Cardiac septum (tissue), 1 donor: ENCODE measurements at places on chromosomes 12 and 14.

DNA sequence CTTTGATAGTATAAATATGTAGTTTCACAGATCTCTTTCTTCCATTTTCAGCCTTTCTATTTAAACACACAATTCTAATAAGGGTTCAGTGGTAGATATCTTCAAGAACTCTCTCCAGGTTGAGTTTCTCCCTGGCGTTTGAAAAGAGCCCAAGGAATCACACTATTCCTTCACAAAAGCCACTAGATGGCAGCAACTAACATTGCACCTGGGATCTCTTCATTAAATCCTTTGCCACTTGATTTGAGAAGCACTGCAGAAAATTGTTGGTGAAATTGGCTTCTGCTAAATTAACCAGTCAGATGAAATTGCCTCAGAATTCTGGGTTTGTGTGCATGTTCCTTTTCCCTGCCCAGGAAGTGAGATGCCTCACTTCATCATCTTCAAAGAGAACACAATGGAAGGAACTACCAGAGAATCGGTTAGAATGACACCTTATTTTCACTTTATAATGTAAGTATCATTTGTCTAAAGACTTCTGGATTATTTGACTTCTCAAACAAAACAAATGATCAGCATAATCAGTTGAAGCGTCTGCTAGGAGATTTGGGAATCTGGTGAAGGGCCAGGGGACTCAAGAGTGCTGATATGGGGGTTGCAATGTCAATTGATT lies 6.8 kb downstream of the CCDC198 start:
- no peak for DNase-seq

DNA sequence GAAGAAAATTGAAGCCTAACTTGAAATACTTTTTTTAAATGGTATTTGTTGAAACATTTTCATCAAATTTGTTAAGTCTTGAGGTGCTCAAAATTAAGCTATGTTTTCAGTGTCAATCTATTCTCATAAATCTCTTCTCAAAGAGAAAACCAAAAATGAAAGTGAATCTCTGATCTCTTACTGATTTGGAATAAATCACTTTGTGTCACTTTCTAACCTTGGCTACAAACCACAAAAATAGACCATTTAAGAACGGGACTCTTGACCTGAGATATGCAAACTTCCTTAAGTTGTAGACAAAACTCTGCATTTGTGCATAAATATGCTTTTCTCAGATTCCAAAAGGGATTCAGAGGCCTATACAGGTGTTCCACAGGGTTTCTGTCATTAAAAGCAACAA lies 192.9 kb downstream of the SEC23A start:
- no peak for DNase-seq

- DNase-seq: no peak
These were observed 8.0 kb downstream of the SYNDIG1L start for GRCh38 chr14:74418031-74418430.

GRCh38 chr14:96058576-96059200 lies 19.5 kb downstream of the C14orf132 start:
- no peak for DNase-seq

GRCh38 chr12:122130150-122130549 lies 43.9 kb downstream of the IL31 start:
- DNase-seq: no peak

DNA sequence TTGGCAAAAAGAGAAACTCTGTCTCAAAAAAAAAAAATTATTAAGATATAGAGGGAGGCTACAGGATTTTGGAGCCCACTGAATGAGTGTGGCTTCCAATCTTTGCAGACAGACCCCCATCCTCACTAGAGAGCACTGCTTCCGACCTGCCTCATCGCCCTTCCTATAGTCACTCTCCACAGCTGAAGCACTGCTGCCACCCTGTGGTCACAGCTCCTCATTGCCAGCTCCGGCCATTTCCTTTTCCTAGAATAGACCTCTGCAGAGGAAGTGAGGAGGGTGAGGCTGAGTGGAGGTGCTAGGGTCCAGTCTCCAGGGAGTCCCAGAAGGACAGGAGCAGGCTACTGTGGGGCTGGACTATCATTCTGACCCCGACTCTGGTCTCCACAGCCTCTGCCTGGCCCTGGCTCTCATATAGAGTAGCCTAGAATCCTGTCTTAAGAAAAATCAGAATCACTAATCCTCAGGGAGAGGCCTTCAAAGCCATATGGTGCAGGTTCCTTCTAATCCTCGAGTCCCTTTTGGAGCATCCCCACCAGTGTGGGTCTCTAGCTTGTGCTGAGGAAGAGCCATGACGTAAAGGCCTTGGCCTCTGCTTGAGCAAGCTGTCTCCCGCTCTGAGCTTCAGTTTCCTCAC lies 1.4 kb upstream of the NPFF start:
- peak; percentile 93 for DNase-seq
